GM12864 (cell line): ENCODE measurements at places on chromosomes 6 and 20.

- DNase-seq, result no peak
Observed at GRCh38 chr6:52325695-52326471, 36.1 kb upstream of the PAQR8 start.

GRCh38 chr6:163986313-163986712 lies 571.8 kb downstream of the QKI start:
- no peak for DNase-seq

DNA sequence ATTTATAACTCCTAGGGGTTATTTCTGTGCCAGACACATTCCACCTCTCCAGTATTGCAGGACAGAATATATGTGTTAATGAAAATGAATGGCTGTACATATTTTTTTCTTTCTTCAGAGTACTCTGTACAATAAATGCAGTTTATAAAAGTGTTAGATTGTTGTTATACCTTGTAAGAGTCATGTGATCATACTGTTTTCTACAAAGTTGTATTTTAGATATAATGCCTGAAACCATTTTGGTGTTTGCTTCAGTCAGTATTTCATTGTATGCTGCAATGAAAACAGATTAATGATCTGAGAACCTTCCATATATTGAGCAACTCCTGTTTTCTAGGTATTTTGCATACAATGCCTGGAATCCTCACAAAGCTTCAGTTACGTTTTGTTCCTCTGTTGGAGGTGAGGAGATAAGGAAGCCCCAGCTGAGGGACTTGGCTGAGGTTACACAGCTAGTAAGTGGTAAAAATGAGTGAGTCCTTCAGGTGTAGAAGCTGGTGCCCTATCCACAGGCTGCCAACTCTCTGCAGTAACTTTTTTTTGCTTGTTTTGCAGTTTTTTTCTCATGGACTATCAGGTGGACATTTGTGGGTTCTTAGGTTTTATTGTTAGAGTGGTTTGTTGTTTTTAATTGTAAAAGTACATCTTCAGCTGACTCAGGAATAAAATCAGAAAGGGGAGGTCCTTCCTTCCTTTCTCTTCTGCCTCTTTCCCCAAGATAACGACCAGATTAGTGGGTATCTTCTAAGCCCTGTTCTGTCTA lies 11.6 kb downstream of the PDCD2 start:
- no peak for DNase-seq

DNA sequence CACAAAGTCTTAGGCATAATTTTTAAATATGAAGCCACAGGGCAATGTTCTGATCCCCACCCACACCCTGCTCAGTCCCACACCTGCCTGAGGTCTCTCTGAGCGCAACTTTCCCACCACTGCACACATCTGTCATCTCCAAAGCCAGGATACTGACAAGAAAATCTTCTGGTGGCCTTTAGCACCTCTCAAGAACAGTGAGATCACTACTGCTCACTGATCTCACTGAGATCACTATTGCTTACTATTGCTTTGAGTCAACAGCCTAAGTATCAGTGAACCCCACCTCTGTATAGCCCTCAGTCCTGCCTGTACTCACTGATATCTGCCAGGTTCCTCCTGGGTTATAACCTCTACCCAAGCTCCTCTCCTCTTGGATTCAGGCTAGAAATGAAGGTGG lies 6.4 kb downstream of the TNFRSF21 start:
- no peak for DNase-seq

- no peak for DNase-seq
Observed at GRCh38 chr6:111243095-111243494, 155.8 kb downstream of the SLC16A10 start.

GRCh38 chr20:11158146-11158545 lies 484.3 kb upstream of the JAG1 start:
- no peak for DNase-seq

DNA sequence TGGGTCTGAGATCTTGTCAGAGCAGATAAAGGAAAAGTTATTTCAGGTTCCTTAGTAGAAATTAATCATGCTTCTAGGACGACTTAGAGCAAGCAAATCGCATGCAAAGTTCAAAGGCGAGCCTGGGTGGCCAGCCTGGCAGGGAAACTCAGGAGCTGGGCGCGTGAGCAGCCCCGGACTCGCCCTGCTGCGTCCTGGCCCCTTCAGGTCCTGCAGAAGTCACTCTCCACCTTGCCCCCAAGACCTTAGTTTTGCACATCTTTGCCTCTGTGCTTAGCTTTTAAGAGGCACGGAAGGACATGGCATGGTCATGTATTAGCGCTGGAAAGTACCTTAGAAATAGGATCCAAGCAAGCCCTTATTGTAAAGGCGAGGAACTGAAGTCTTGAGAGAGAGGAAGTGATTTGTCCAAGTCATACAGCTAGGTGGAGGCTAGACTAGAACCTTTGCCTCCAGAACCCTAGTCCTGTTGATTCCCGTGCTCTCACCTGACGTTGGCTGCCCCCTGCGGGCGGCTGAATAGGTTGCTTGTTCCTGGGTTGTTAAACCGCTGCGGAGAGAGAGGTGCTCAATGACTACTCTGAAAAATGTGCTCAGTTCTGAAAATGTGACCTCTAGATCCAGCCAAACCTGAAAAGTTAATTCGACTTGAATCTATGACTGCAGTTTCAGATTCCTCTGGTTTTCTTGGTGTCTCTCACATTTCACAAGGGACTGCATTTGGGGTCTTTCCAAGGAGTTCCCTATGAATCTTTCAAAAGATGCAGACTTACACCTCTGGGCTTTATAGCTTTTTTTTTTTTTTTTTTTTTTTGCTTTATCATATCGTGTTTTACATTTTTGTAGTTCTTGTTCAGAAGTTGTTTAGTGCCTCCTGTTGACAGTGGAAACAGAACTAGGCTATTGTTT lies 2.7 kb downstream of the MYB start:
- DNase-seq, result peak; percentile 91

DNA sequence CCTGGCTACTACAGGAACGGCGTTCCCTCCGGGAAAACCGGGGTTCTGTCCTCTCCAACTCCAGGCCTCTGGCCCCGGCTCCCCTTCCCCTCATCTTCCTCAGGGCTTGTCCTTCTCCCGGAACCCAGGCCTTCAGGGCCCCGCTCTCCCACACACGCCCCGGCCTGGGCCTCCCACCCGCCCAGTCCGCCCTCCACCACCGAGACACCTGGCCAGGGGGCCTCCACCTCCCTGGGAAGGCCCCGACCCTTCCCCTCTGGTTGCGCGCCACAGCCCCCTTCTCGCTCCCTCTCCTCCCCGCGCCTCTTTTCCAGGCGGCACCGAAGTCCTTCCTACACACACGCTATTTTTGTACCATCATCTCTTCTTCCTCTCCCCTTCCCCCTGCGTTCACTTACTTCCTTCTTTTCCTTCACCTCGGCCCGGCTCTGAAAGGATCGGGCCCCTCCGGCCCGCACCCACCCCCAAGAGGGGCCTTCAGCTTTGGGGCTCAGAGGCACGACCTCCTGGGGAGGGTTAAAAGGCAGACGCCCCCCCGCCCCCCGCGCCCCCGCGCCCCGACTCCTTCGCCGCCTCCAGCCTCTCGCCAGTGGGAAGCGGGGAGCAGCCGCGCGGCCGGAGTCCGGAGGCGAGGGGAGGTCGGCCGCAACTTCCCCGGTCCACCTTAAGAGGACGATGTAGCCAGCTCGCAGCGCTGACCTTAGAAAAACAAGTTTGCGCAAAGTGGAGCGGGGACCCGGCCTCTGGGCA lies 1.3 kb upstream of the SIRPA start:
- no peak for DNase-seq

DNA sequence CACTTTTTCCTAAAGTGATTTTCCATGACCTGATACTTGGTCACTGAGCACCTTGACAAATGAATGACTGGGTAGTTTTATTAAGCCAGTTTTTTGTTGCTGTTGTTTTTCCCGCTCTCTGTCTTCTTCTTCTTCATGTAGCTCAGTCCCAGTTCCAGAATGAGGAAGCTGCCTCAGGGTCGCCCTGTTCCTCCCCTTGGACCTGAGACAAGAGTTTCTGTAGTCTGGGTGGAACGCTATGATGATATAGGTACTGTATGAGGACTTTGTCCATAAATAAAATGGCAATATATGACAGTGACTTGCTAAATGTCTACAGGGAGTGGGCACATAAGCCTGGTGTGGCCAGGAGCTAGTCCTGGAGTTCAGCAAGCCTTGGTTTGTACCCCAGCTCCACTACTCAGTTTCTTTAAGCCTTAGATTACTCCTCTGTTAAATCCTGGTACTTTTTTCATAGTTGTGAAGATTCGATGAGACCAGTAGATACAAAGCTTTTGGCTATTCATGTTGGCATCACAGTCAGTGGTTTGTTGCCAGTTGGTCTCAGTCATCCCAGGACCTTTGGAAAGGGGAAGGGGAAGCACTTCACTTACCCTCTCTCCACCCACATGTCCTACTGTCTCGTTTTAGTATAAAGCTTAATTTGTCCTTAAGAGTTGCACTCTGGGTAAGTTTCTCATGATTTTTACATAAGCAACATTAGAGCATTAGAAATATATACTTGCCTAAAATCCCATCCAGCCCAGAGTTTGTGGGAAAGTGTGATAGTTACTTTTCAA lies 11.1 kb upstream of the ADIG start:
- no peak for DNase-seq

GRCh38 chr6:36272234-36272633 lies 2.4 kb downstream of the PNPLA1 start:
- no peak for DNase-seq

GRCh38 chr20:40875116-40876085 lies 153.2 kb upstream of the TOP1 start:
- no peak for DNase-seq

DNA sequence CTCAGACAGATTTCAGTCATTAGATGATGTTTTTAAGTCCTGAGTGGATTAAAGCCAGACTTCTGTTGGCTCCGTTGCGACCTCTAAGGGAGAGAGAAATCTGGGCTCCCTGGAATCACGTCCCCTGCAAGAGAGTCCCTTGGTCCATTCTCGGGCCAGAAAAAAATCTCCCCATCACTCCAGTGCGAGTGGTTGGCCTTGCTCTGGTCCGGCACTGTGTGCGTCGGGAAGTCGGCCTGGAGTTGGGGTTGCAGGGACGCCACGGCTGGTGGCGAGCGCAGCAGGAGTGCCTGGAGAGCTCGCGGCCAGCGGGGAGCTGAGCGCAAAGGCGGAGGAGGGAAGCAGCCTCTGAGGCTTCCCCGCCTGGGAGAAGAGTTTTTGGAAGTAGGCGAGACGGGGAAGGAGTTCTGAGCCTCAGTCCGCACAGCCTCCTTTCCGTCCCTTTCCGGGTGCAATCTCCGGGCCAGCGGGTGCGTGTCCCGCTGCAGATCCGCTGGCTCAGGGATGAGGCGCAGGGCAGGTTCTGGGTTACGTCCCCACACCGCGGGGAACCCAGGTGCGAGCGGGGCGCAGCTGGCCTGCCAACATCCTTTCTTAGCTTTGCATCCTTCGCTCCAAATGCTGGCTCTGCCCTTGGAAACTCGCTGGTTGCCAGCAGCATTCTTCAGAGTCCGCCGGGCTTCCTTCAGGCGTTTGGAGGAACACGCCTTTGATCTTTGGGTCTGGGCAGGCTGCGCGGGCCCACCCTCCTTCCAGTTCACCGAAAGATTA lies 6.8 kb downstream of the TCF21 start:
- no peak for DNase-seq

- no peak for DNase-seq
Observed at GRCh38 chr6:12598919-12599318, 117.6 kb upstream of the PHACTR1 start.
